Psoas muscle (tissue), 8 donors: ENCODE measurements at places on chromosomes 11 and 22. TPM values are rescaled to one million over a fixed set of nuclear protein-coding genes. Genes with fewer than 3 reads are reported as not detected.

- DNase-seq: peak; percentile 74
Observed at GRCh38 chr22:20571531-20572007, 64.2 kb downstream of the MED15 start.

GRCh38 chr22:48106215-48106614 lies 1343.8 kb downstream of the TBC1D22A start:
- no peak for DNase-seq

- no peak for DNase-seq
Observed at GRCh38 chr22:17964156-17964555, 60.2 kb downstream of the MICAL3 start.

- no peak for DNase-seq
Observed at GRCh38 chr11:127648583-127648982, 648.0 kb upstream of the KIRREL3 start.

DNA sequence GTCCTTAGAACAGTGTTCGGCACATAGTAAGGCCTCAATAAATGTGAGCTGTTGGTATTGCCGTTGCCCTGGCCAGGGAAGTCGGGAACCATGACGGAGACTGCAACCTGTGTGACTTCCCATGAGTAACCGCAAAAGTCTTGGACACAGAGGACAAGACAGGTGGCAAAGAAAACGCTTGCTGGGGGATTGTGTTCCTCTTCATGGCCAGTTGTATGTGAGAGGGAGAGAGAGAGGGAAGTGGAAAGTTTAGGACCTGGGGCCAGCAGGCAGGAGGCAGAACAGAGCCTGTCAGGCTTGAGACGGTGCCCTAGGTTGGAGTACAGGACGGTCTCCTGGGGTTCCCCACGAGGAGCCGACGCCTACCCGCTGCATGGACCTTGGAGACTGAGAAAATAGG lies 90.2 kb downstream of the CEP164 start:
- DNase-seq: no peak

GRCh38 chr22:47354668-47355387 lies 592.4 kb downstream of the TBC1D22A start:
- DNase-seq: peak; percentile 26

TRIM22 gene
- 7.9 TPM for total RNA-seq

DNA sequence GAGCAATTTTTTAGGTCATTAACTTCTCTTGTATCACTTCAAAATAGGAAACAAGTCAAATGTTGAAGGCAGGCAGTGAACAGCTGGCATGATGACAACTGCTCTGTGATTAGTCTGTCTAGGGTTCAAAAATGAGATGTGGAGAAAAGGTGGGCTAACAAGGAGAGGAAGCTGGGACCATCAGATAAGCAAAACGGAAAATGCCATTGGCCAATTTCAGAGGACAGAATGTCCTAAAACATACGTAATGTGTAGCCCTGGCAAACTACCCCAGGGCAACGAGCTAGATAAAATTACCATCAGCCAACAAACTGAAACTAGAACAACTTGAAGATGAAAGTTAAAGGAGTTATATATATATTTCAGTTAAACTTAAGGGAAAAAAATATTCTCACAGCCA lies 93.2 kb downstream of the RELT start:
- no peak for DNase-seq

- no peak for DNase-seq
Observed at GRCh38 chr11:4059424-4059823, 35.2 kb upstream of the RRM1 start.

DNA sequence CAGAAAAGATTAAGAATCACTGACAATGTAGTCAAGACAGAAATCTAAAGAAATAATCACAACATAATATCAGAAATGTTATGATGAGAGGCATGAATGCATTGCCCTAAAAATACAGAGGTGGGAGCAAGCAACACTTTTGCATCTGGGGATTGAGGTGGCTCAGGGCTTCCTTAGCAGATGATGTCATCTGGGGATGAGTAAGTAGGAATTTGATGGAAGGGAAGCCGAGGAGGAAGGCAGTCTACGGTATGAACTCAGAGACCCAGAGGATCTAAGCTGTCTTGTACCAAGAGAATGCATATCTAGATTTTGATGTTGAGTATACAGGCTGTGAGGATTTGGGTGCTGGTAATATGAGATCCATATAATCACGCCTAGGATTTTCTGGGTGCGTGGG lies 193.0 kb upstream of the SNX19 start:
- DNase-seq: no peak

RAG2 gene
- not detected for total RNA-seq

GRCh38 chr22:27748349-27748748 lies 53.2 kb downstream of the MN1 start:
- no peak for DNase-seq

DNA sequence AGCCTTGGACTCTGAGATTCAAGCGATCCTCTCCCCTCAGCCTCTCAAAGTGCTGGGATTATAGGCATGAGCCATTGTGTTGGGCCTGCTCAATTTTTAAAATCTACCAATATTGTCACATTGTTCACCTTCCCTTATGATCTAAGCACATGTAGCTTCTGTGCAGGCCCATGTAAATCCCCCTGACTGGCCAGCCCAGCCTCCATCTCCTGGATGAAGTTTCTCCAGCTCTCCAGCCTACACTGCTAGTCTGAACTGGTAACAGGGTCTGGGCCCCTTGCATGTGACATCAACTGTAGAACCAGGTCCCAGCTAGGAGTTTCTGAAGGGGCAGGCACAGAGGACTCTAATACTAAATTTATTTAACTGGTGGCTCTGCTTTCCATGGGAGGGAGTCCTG lies 32.8 kb upstream of the YPEL1 start:
- DNase-seq: no peak

GRCh38 chr11:129967996-129968395 lies 34.6 kb downstream of the PRDM10 start:
- no peak for DNase-seq

- DNase-seq: no peak
Observed at GRCh38 chr22:46909237-46910030, 147.0 kb downstream of the TBC1D22A start.

DNA sequence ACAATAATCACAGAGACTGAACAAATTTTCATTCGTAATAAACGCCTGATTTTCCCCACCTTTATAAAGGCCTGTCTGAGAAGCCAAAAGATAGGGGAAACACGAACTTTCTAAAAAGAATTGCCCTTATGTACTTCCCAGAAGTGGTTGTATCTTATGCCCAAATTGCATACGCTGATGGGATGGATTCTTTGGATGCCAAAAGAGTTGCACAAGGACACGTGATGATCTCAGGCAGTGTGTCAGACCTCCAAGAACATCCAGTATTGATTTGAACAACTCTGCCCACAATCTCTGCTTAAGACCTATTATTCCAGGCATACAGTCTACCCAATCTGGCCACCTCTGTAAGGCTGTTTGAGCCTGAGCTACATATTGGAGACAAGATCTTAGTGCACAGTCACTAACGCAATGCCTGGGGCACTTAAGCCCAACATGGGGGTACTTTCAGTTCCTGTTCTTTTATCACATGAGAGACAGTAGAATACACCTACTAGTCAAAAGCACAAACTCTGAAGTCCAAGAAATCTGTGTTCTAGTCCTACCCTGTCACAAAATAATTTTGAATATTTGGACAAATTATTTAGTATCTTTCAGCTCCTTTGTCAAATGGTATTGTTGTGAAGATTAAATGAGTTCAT lies 38.9 kb downstream of the OR10A6 start:
- no peak for DNase-seq

- DNase-seq: peak; percentile 84
Observed at GRCh38 chr11:63613517-63614135, 607 bp downstream of the PLAAT3 start.

GRCh38 chr22:31107894-31108218 lies 488 bp upstream of the SELENOM start:
- DNase-seq: no peak

- DNase-seq: no peak
Observed at GRCh38 chr22:17348464-17349103, 20.7 kb upstream of the CECR2 start.

DNA sequence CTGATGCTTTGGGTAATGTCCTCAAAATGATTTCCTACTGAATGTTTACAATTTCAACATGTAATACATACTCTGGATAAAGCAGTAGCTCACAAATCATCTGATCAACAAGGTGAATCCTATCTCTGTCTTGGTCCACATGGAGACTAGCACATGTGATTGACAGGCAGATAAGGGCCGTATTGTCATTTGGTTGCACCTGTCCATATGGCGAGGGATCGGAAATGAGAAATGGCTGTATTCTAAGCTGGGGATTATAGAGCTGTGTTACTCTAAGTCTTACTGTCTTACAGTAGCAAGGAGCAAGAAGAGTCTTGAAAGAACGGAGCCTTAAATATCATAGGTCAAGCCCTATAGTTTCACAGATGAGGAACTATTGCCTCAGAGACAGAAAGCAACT lies 55.7 kb downstream of the APIP start:
- no peak for DNase-seq

POU2AF1 gene
- total RNA-seq: not detected

DNAJB7 gene
- total RNA-seq: not detected

DNA sequence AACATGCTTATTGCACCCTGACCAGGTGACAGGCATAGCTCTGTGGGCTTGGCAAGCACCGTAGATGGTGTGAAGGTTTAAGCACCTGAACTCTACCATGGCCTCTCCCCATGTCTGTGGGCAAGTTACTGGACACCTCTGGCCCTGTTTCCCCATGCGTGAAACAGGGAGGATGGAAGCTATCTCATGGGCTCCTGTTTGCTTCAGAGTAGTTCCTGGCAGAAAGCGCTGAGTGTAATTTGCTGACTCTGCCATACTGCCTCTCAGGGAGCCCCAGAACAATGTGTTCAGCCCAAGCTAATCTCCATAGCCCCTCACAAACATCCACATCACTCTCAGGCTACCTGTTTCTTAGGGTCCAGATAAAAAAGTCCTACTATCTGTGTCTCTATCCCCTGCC lies 2.4 kb downstream of the CBX6 start:
- DNase-seq: no peak

GRCh38 chr11:72625691-72626413 lies 48.4 kb downstream of the PDE2A start:
- peak; percentile 62 for DNase-seq

APOL2 gene
- 43.2 TPM for total RNA-seq

- DNase-seq: no peak
Observed at GRCh38 chr22:27240298-27241075, 561.1 kb downstream of the MN1 start.

- no peak for DNase-seq
Observed at GRCh38 chr22:48098921-48099245, 1336.4 kb downstream of the TBC1D22A start.

GRCh38 chr11:133040289-133040900 lies 491.9 kb downstream of the OPCML start:
- no peak for DNase-seq

OR2AT4 gene
- not detected for total RNA-seq

SLC22A25 gene
- total RNA-seq: not detected

- DNase-seq: no peak
Observed at GRCh38 chr11:46270684-46271083, 6.8 kb upstream of the CREB3L1 start.

GRCh38 chr11:55106391-55106790 lies 155.6 kb upstream of the TRIM48 start:
- no peak for DNase-seq

- no peak for DNase-seq
Observed at GRCh38 chr11:112778091-112778876, 182.9 kb upstream of the NCAM1 start.

DNA sequence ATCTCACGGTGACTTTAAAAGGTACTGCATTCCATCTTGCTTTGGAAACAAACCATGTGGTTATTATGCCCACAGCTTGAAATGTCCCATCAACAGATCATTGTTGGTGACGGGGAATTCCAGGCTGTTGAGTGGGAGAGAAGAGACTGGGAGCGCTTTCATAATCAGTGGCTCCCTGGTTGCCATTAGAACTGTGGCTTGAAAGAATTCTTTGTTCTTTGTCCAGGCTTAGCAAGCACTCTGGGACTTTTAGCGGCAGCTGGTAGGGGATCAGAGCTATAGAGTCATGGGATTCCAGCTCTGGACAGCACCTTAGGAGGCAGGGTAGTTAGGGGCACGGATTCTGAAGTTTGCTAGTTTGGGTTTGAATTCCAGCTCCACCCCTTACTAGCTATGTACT lies 22.0 kb downstream of the MMP20 start:
- no peak for DNase-seq

DNA sequence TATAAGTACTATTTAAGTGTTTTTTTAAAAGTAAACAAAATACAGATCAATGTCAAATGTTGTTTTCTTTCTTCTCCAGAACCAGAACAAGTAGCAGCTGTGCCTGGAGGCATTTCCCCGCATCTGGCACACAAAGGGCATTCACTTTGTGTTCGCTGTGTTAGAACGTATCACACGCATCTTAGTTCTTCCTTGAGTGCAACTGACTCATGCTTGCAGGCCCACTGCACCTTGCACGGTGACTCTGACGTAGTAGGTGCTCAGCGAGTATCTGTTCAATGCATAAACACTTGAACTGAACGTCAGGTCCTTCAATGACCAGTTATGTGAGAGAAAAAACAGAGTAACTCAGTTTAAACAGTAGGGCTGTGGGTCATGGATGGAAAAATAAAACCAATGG lies 3.5 kb downstream of the IFT27 start:
- no peak for DNase-seq

MMP11 gene
- total RNA-seq: 2.9 TPM

DNA sequence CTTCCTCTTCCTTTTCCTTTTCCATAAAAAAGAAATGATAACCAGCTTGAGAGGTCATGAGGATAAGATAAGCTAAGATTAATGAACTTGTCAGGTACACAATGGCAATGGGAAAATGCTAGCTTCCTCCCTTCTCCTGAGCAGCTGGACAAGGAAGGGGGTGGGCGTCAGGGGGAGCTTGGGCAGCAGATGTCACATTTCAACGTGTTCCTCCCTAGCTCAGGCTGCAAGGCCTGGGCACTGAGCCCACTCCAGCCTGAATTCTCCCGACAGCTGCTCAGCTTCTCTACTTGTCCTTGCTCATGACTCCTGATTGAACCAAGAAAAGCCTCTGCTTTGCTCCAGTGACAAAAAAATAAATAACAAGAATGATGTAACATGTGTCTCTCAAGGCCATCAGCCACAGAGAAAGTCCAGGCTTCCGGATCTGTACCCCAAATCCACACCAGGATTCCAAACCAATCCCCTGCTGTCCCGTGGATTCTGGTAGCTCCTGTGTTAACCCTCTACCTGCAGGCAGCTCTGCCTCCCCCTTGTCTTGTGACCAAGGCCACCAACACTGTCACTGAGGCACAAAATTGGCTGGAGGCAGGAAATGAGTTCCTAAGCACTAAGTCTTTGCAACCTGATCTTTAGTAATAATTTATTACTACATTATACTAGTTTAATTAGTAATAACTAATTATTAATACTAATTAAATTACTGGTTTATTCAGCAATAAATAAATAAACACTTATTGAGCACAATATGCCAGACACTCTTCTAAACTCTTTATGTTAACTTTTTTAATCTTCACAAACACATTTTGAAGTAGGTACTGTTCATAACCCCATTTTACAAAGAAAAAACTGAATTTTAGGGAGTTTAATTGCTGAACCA lies 146.5 kb downstream of the CCDC34 start:
- peak; percentile 65 for DNase-seq

DNA sequence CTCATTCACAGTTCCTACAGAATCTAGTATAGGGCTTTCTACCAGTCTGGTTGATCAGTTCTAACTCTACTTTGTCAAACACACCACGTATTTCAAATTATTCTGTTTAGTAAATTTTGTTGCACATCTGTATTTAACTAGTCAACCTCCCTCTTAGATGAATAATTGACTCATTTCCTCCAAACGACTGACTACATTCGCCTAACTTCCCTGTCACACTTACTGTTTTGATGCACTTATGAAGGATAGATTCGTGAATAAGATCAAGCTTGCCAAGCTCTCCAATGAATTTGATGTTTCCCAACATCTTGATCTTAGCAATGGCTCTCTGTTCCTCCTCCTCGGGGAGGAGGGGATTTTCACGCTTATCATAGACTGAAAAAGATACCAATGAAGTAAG lies 5.0 kb downstream of the EIF4G2 start:
- DNase-seq: no peak
